Ureter (tissue), 1 donor: ENCODE measurements at places on chromosomes 3 and 15. TPM values are rescaled to one million over a fixed set of nuclear protein-coding genes. Genes with fewer than 3 reads are reported as not detected.
A peak's percentile ranks its signal among the peaks of the same experiment; 100 is the strongest.

- DNase-seq, result no peak
Measured at GRCh38 chr15:56146756-56147155, 96.9 kb downstream of the RFX7 start.

- DNase-seq, result no peak
Measured at GRCh38 chr15:68791431-68792283, 29.0 kb downstream of the ANP32A start.

- peak; percentile 68 for DNase-seq
Measured at GRCh38 chr3:193842029-193842798, 249.2 kb downstream of the OPA1 start.

DNA sequence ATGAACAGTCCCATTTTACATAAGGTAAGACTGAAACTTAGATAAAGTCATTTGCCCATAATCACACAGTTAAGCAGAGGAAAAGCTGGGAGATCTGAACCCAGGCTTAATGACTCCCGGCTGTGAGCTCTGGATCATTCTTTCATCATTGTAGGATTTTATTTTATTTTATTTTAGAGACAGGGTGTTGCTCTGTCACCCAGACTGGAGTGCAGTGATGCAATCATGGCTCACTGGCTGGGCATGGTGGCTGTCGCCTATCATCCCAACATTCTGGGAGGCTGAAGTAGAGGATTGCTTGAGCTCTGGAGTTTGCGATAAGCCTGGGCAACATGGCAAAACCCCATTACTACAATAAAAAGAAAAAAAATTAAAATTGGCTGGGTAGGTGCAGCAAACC, 31.2 kb upstream of the RAF1 start:
- DNase-seq, result no peak

DNA sequence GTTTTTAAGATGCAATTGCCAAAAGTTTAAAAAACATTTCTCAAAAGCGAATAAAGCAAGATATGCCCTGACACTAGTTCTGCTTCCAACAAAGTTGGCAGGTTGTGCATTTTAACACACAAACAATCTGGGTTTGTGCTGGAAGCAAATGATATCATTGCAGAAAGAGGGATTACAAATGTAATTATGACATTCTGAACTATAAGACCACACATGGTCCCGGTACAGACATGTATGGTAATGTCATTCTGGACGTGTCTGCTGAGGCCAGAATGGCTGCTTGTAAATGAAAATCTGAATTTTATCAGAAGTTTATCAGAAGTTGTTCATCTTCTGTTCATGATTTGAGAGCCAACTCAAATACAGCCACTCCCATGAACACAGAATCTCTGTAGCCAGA, 10.7 kb downstream of the TMC3 start:
- no peak for DNase-seq

GRCh38 chr15:80153900-80154299, 1.1 kb downstream of the FAH start:
- no peak for DNase-seq

- no peak for DNase-seq
Measured at GRCh38 chr3:168862466-168862865, 766.7 kb upstream of the GOLIM4 start.

DNA sequence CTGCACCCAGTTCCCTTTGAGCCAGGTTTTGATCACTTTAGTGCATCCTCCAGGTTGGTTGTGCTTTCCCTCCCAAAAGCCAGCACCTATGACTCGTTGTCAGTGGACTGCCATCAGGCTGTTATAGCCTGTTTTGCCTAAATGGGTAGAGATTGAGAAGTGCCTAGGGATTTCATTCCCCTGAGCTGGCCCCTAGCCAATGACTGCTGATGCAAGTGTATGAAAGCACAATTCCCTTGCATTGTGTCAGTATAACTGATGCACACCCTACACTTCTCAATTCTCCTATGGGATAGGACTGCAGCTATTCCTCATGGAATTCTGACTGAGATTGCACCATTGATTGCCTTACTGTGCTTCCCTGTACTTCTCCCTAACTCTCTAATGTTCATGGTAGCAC, 102.1 kb upstream of the ARPP21 start:
- DNase-seq, result no peak

DNA sequence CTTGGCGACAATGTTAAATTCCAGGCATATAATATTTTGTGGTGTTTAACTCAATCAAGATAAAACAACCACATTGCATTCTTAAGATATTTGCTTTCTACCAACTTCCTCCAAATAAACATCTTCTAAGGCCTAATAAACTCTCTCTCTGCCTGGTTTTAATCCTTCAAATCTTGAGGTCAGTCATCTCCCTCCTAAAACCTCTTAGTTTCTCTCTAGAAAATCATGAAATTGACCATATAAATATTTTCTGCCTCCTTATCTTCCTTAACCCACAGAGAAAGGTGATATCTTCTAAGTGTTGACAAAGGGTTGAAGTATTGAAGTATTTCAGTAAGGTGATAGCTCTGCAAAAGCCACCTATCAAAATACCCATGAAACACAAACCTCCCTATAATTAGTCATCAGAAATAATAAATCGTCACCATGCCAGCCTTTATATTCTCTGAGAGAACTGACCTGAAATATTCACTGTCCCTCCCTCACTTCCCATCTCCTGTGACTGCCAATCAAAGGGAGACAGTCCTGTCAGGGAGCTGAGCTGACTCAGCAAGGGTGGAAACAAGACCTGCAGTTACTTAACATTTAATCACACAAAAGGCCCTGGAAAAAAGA, 1261.1 kb downstream of the ROBO1 start:
- no peak for DNase-seq

Gene CHRNB4
- total RNA-seq, result 0.57 TPM

Gene CLDN1
- total RNA-seq, result 64.2 TPM

Gene GHSR
- not detected for total RNA-seq

Gene GOLGA8G
- not detected for total RNA-seq

Gene WDR93
- total RNA-seq, result 0.68 TPM

Gene MST1
- total RNA-seq, result 16.6 TPM

Gene CPNE9
- total RNA-seq, result 0.29 TPM

Gene MAN2A2
- total RNA-seq, result 58.5 TPM
